Mesothelial cell of epicardium (in vitro differentiated cells): ENCODE measurements at places on chromosomes 7 and 10. TPM values are rescaled to one million over a fixed set of nuclear protein-coding genes. Genes with fewer than 3 reads are reported as not detected.

DNA sequence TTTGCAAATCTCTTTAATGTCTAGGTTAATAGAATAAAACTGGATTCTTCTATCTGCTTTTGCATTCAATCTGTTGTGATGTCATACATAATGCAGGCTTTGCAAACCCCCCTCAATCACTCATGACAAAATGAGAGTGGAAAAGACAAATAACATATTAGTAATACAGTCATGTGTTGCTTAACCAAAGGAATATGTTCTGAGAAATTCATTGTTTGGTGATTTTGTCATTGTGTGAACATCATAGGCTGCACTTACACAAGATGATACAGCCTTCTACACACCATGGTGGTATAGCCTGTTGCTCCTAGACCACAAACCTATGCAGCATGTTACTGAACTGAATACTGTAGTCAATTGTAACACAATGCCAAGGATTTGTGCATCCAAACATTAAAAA is 87.3 kb upstream of the SEC61G start:
- no peak for DNase-seq

GRCh38 chr10:29403208-29403607 is 114.3 kb downstream of the LYZL1 start:
- no peak for DNase-seq

VPS37D gene
- 15.4 to 16.7 TPM (median 16.1 TPM) in 3 replicates for total RNA-seq

ANXA8L1 gene
- 1.1 to 1.7 TPM (median 1.6 TPM) in 3 replicates for total RNA-seq

DNA sequence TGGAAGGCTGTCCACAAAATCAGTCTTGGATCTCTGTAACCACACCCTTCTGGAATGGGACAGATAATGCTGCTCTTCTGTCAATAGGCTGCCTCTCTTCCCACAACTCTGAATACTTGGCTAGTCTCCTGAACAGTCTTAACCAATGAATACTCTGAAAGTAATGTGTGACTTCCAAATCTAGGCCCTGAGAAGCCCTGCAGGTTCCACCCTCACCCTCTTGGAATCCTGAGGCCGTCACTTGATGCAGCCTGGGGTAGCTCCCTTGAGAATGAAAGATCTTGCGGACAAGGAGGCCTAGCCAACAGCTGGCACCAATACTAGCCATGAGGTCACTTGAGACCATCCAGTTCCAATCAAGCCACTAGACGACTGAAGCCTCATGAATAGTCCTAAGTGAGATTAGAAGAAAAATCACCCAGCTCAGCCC is 109.2 kb downstream of the ARHGAP12 start:
- no peak for DNase-seq

DNA sequence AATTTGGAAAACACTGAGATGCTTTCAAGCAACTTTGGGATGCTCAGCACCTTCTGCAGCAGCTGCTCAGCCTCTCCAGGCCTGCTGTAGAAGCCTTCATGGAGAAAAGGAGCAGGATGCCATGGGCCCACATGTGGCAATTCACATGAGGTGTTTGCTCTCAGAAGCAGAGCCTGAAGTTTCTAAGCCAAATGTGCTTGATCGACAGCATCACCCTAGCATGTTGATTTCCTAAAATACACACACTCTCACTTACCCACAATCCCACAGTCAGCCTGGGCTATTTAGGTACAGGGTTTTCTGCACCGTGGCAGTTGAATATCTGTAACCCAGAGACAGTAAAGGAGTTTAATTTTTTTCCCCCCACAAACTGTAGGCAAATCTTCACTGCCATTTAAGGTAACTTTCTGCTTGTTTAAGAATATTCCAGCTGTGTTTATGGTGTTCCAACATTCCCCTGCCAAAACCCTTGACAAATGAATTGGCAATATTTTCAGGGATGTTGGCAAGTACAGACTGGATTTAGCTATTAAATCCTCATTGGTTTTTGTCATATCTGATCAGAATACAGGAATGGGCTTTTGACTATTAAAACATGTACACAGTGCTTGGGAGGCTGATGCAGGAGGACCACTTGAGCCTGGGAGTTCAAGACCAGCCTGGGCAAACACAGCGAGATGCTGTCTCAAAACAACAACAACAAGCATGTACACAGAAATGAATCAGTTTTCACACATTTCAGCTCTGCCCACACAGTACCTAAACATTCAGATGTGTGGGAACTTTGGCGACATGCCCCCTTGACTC is 244.2 kb downstream of the CELF2 start:
- DNase-seq, result no peak
